CD4-positive, alpha-beta T cell treated with Interleukin-4 for 4 hours (primary cell): ENCODE measurements at places on chromosomes 7 and 10.
A peak's percentile ranks its signal among the peaks of the same experiment; 100 is the strongest.

GRCh38 chr7:133315332-133316040, 62.6 kb downstream of the EXOC4 start:
- no peak for DNase-seq

DNA sequence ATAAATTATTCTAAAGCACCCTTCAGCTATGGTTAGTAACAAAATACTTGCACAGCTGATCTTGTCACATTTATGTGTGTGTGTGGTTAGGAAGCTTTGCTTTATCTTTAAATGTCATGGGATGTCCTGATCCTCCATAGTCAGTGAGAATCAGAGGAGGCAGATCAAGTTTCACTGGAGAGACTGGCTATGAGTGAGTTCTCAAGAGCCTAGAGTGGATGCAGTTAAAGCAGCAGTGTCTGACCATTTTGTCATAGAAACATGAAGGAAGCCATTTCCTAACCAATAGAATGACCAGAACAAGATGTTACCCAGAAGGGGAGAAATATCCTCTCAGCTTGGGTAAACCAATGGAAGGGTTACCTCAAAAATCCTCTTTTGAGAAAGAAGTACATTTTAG, 207.2 kb upstream of the DKK1 start:
- DNase-seq = no peak

DNA sequence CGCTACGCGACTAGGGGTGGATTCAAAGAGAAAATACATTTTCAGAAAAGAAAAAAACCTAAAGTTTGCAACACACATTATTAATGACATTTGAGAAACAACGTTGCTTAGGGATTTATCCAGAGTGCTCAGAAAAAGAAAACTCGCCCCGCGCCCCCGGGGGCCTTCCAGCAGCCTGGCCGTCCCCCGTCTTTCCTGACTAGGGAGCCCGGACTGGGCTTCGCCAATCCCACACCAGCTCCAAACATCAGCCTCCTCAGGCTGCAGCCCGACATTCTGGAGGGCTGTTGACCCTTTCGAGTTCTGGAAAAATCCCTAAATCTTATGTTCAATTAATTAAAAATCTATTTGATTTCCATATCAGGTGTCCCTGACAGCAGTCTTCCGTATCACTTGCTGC, 48.6 kb downstream of the CLEC2L start:
- no peak for DNase-seq

DNA sequence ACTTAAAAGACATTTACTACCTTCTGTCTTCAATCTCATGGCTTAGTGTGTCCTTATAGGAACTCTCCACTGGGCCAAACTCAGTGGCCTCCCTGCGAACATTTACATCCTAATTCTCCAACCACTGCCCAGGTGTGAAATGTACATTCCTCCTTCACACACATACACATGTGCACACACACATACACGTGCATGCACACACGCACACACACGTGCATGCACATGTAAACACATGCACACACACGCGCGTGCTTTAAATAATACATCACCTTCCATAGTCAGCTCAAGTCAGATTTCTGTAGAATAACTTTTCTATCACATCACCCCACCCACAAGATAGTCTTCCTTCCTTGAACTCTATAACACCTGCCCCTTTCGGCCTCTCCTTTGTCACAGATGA, 216.5 kb downstream of the TMEM178B start:
- DNase-seq = no peak

DNA sequence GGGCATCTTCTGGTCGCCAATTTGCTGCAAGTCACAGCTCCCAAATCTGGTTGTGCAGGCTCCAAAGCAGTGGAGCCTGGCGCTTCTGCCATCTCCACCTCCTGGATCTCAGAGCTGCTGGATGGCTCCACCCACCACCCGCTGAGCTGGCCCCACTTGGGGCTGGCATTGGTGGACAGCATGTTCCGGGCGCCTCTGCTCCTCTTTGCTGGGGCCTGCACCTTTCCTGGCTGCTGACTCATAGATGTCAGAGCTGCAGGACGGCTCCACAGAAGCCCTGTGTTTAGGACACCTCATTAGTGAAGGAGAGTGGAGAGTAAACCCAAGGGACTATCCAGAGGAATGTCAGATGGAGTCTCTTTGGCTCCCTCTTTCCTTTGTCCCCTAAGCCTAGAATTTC, 27.4 kb downstream of the MAPK8 start:
- DNase-seq = no peak

GRCh38 chr7:67738958-67739357, 742.3 kb downstream of the TYW1 start:
- DNase-seq = no peak

GRCh38 chr10:126876456-126876855, 28.8 kb upstream of the DOCK1 start:
- DNase-seq = no peak

DNA sequence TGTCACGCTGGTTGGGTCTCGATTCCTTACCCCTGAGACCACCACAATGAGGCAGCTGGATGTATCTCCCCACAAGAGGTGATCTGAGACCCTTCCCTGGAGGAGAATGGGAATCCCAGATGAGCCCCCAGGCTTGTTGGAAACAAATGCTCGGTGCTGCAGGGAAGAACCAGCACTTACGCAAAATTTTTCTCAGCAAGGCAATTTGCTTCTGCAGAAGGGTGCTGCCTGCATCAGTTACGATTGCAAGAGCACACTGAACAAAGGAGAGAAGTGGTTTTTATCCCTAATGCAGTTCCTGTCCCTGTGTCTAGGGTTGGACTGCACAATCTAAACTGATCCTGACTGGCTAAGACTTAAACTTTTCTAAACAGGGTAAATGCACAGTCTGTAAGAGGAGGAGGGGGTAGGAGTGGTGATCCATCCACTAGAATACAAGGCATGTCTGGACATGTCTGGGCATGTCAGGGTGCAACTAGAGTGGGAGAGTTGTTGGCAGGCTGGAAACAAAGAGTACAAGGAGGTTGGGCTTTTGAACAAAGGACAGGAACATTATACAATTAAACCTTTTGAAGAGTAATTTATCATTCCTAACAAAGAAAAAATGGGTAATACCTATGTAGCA, 114.9 kb upstream of the FAM3C start:
- DNase-seq = no peak

DNA sequence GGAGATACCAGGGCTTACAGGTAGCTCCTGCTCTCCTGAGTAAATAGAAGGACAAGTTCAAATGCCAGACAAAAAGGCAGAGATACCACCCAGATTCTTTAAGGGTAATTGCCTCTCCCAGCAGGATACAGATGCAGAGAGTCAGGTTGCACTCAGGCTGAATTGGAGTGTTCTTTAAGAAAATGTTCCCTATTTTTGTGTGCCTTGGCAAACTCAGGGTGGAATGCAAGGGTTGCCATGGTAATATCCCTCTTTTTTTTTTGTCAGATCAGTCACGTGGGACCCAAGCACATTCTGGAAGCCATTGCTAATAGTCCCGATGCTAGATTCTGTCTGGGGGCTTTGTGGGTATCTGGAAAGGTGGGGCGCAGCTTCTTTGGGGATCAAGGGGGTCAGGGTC, 628.0 kb downstream of the CALN1 start:
- no peak for DNase-seq

DNA sequence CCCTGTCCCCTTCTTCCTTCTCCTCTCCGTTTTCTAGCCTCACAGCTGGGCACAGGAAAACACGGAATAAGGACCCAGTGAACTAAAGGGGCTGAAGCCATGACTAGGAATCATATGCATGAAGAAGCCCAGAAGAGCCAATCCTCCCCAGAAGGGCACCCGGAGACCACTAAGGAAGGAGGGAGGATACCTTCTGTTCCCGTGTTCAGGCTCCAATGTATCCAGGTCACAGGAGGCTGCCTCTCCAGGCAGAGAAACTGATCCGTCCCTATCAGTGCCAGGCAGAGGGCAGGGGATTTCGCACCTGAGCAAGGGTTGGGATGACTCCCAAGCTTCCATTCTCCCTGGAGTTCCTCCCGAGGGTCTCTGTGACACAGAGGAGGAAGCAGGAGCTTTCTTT, 246.6 kb downstream of the SNX10 start:
- no peak for DNase-seq

DNA sequence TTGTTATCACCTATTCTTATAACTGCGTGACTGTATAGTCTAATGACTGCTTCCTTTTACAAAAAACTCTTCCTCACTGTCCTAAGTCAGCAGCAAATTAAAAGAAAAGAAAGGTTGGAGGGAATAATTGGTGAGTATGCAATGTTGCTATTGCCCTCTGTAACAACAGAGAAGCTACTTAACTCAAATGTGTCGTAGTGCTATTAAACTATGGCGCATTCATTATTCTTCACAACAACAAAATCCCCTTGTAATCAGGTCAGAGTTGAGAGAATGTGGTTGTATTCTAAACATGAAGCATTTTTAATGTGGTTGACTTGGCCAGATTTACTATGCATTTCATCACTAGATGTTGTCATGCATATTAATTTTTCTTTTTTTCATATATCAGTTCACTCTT, 897.8 kb upstream of the PHF14 start:
- no peak for DNase-seq

DNA sequence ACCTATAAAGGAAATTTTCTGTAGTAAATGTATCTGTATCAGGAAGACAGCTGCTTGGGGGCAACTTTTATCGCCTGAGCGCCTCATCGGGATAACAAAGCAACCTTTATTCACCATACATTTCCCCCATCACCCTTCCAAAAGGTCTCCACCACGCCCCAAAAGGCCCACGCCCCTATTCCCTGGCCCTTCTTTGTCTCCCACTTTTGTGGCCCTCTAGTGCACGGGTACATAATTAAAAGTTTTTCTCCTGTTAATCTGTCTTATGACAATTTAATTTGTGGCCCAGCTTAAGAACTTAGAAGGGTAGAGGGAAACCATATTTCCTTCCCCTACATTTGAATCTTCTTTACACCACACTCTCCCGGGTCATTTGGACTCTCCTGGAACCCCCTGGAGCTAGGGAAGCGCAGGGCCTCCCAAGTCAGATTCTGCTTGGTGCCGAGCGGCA, 625 bp downstream of the RP9 start:
- DNase-seq = peak; percentile 11

GRCh38 chr10:48697821-48698764, 13.4 kb downstream of the WDFY4 start:
- no peak for DNase-seq

DNA sequence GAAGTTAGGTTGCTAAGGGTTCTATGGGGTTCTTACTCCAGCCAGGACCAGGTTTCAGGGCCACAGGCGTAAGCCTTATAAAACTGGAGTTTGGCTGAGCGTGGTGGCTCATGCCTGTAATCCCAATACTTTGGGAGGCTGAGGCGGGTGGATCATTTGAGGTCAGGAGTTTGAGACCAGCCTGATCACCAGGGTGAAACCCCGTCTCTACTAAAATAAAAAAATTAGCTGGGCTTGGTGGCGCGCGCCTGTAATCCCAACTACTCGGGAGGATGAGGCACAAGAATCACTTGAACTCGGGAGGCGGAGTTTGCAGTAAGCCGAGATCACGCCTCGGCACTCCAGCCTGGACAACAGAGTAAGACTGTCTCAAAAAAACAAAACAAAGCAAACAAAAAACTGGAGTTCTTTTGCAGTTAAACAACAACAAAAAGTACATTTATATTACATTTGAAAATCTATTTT, 347 bp upstream of the RRP12 start:
- no peak for DNase-seq

GRCh38 chr7:90119178-90119971, 34.9 kb upstream of the STEAP1 start:
- DNase-seq = no peak

GRCh38 chr7:93212881-93213280, 13.4 kb downstream of the HEPACAM2 start:
- no peak for DNase-seq

DNA sequence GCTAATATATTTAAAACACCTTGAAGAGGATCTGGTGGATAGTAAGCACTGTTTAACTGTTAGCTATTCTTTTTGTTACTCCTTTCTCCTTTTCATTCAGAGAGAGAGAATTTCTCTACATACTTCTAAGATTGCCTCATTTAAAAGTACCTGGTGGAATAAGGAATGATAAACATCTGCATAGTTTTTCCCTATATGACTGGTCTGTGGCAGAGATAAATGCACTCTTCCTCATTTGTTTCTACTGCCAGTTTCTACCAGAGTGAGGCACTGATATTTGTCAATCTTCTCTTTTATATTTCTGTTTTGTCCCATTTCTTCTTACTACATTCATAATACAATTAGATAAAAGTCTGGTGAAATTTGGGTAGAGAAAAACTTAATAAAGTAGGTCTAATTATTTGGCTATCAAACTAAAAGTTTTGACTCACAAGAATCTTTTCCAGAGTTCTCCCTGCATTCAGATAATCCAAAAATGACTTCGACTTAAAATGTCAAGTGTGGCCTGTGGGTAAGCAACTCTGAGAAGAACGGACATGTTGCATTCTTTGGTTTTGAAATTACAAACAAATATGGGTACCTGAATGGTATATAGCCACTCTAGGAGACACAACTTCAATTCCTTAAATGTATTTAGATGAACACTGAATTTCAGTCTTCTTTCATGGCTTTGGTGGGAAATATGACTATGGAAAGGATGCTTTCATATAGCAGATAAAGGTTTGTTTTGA, 38.8 kb downstream of the RNLS start:
- DNase-seq = no peak

- DNase-seq = no peak
Observed at GRCh38 chr7:80187279-80187678, 52.6 kb downstream of the GNAI1 start.

- no peak for DNase-seq
Observed at GRCh38 chr7:77282897-77283296, 83.3 kb upstream of the FGL2 start.

DNA sequence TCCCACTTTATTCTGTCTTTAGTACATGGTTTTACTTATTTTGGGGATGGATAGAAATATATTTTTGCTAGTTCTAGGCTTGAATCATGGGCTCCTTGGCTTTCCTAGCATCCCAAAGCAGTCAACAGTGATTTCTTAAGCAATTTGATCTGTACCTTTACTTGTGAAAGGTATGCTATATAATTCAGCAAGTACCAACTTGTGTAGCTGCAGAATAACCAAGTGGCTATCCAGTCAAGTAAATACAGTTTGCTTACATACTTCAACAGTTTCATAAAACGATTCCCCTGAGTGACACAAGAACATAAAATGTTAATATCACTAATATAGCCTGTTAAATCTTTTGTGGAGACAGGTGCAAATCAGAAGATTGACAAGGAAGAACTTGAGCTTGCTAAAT, 67.2 kb downstream of the PODXL start:
- DNase-seq = no peak

DNA sequence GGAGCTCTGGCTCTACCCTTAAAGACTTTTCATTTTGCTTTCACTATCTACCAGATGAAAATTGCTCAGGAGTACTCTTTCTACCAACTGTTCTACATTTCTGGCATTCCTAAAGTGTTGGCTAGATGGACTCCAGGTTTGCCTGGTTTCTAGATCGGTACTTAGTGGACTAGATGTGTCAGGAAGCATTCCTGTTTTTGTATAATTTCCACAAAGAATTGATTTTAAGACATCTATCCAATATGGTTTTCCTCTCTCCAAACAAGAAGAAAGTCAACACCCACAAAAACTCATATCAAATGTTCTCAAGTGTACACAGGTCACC, 157.7 kb downstream of the CHRM2 start:
- no peak for DNase-seq
